Stimulated activated CD8-positive, alpha-beta memory T cell treated with anti-CD3 and anti-CD28 coated beads, Interleukin-4, amount 100 ng/mL, for 24 hours (primary cell): ENCODE measurements at places on chromosomes 1 and 21.

DNA sequence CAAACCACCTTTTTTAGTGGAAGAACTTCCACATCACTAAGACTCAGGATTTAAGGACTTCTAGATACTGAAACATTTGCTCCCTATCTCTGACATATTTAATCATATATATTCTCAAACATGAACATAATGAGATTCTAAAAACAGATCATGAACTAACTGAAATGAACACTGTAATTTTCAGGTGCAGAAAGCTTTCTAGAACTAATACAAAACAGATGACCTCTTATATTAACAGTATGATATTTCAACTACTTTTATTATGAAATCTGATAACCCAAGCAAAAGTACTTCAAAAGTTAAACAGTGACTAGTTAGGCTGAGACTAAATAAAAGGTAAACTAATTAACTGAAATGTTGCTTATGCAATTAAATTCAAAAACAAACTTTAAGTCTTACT is 157.5 kb downstream of the COP1 start:
- no peak for DNase-seq

- DNase-seq: no peak
Observed at GRCh38 chr1:64340361-64340760, 129.6 kb upstream of the CACHD1 start.

DNA sequence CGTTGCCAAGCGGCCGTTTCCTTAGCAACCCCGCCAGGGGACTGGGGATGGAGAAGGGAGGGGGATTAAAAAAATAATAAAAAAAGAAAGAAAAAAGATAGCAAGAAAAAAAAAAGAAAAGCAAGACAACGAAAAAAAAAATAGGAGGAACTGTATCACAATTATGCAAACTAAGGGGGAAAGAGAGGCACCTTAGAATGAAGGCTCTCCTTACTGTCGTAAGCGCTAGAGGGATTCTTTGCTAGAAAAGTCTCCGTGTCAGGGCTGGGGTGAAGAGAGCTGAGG is 625 bp upstream of the NEGR1 start:
- no peak for DNase-seq

GRCh38 chr1:168732736-168733135 is 3.7 kb upstream of the DPT start:
- no peak for DNase-seq

GRCh38 chr1:5570931-5571330 is 421.3 kb downstream of the NPHP4 start:
- no peak for DNase-seq

DNA sequence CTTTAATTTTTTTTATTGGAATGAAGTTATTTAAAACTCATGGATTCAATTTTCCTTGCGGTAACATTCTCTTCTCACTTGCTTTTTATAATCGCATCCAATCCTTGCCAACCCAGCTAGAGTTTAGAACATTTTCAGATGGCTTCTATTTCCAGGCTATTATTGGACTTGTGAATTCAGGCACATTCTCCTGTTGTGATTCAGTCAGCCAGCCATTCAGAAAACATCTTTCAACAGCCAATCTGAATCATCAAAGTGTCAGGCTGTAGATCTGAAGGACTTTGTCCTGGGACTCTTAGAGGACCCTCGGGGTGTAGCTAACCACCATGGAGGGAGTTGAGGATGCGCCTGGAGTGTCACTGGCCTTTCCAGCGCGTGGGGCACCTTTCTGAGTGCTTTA is 92.4 kb downstream of the PRDM2 start:
- no peak for DNase-seq

GRCh38 chr1:11365744-11366387 is 92.9 kb downstream of the UBIAD1 start:
- no peak for DNase-seq
